ENCODE measurements at places on chromosomes 12 and 14.
A peak's percentile ranks its signal among the peaks of the same experiment; 100 is the strongest.

DNA sequence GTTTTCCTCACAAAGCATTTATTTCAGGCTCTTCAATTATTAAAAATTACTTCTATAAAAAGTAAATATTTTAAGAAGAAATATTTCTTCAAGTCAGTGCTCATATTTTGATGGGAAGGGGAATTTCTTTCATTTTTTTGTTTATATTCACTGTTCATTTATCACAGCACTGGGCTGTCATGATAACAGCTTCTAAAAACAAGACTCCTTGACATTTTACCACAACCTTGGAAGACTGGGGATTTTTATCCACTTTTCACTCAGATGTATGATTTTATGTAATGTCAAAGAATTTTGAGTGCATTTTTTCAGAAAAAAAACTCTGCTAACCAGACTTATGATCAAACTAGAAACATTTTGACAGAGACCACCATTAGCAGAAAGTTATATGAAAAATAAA is 149.7 kb downstream of the PHLDA1 start:
- DNase-seq, result no peak

GRCh38 chr14:41925409-41925808 is 318.7 kb downstream of the LRFN5 start:
- no peak for DNase-seq

- peak; percentile 53 for DNase-seq
Measured at GRCh38 chr14:74491956-74492775, 939 bp downstream of the NPC2 start.

- no peak for DNase-seq
Measured at GRCh38 chr12:31370531-31371255, 44.7 kb upstream of the SINHCAF start.

DNA sequence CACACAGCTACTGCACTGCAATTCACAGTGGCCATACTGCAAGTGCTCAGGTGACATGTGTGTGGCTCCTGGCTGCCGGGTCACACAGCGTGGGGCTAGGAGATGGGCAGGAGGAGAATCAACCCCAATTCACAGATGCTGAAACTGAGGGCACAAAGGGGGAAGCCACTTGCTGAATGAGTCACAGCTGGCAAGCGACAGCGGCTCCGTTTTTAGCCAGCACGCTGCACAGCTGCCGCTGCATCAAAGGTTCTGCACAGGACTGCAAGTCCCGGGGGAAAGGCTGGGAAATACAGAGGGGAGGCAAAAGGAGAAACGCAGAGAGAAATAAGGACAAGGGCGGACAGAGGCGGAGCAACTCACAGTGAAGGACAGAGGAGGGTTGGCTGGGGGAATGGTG is 57.9 kb downstream of the KDM2B start:
- DNase-seq, result no peak

DNA sequence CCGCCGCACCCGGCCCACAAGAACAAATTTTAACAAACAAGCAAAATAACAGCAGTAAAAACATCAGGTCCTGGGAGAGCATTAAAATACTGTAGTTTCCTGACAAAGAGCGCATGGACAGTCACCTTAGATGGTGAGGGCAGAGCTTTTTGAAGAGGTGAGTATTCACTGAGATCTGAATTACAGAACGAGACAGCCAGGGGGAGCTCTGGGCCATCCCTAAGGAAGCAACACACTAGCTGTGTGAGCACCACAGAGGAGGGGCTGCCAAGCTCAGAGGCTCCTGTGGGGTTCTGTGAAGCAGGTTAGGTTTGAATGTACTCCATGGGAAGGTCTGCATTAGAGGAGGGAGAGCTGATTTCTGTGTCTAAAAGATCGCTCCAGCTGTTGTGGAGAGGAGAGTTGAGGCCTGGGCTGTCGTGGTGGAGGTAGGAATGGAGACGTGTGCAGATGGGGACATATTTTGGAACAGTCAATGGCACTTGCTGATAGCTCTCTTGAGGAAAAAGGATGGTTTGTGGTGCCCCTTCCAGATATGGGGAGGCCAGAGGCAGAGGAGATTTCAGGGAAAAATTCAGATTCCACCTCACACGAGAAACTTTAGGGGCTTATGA is 72.9 kb downstream of the TRAFD1 start:
- DNase-seq, result peak; percentile 66

GRCh38 chr12:88604646-88605045 is 24.4 kb upstream of the KITLG start:
- no peak for DNase-seq

- DNase-seq, result no peak
Measured at GRCh38 chr12:45208604-45209487, 7.0 kb upstream of the ANO6 start.
